Activated CD4-positive, CD25-positive, alpha-beta regulatory T cell treated with anti-CD3 and anti-CD28 coated beads, Interleukin-2, amount 50 U/mL, for 24 hours (primary cell): ENCODE measurements at places on chromosomes 2 and 18.

- ATAC-seq = no peak
These were observed 81.9 kb downstream of the WDSUB1 start for GRCh38 chr2:159204381-159205144.

- no peak for ATAC-seq
These were observed 167.1 kb downstream of the SLC8A1 start for GRCh38 chr2:40284797-40285196.

DNA sequence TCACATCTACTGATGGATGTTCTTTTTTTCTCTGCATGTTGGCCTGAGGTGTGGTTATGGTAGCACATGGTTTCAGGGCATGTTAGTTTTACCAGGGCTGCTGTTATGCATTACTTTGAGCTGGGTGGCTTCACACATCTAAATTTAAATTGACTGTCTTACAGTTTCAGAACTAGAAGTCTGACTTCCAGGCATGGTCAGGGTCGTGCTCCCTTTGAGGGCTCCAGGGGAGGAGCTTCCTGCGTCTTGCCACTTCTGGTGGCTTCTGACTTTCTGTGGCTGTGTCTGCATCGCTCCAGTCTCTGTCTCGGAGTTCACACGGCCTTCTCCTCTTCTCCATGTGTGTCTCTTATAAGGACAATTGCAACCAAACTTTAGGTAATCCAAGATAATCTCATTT lies 143.9 kb downstream of the GALR1 start:
- ATAC-seq = no peak

DNA sequence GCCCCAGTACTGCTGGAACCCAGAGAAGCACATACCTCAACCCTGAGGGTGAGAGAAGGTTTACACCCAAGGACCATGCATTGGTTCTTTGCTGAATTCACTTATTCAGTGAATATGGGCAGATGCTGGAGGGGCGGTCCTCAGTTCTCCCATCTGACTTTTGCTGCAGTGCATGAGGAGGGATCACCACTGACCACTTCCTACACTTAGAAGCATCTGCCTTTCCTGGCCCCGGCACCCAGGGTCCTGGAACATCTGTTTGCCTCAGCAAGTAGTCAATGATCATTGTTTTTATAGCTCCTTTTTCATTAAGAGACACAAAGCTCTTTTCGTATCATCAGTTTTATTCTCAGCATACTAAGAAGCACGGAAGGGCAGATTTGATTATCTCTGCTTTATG lies 211.4 kb downstream of the SH3RF3 start:
- no peak for ATAC-seq

DNA sequence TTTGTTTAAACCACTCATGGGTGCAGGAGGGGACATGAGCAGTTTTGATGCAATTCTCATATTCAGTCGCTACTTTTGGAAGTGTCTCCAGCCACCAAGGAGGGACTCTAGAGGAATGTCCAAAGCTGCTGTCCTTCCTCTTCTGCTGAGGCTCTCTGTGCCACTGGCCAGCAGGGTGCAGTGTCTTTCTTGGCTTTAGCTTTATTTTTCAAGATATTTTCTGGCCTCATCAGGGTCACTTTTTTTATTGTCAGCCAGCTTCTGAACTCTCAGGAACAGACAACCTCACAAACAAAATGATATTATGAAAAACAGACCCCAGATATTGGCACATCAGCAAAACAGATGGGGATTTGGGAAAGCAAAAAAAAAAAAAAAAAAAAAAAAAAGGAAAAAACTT lies 289.3 kb upstream of the ZSWIM2 start:
- ATAC-seq = no peak

- ATAC-seq = no peak
These were observed 41.1 kb upstream of the SGPP2 start for GRCh38 chr2:222383255-222383654.

GRCh38 chr18:14979875-14980274 lies 231.9 kb downstream of the ANKRD30B start:
- ATAC-seq = no peak
